ENCODE measurements at places on chromosomes 5 and 9.

- DNase-seq = no peak
These were observed 74.8 kb downstream of the ST8SIA4 start for GRCh38 chr5:100828071-100828897.

GRCh38 chr5:103263054-103263453 is 4.5 kb downstream of the MACIR start:
- DNase-seq = no peak

DNA sequence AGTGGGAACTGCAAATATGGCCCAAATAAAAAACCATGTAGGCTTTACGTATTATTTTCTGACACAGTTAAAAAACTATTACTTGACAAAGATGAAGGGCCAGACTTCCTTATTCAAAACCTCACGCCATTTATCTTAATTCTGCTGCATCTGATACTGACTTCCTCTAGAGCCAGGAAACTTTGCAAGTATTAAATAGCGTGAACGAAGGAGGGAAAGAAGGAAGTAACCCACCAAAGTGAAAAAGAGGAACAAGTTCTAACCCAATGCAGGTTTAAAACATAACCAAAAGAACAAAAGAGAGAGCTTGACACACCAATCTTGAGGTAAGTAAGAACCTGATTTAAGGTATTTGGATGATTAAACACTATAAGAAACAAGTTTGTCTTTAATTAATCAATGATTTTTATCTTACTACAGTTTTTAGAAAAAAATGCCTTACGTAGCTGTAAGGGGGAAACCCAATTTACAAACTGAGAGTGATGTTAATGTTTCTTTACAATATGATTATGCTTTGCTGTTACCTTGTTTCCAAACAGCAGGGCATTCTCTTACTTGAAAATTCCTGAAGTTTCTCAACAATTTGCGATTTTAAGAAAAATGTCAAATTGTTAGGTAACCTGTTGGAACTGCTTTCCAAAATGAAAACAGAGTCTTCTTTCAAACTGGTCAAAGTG is at the start of gene GAPT:
Gene GAPT (plus strand): TSS at position 220 of the 677 bp plus-strand sequence. CDS start 3,102 bp downstream, outside the sequence.
- DNase-seq = no peak

GRCh38 chr5:35651002-35651756 is 33.5 kb downstream of the SPEF2 start:
- no peak for DNase-seq

GRCh38 chr5:5221724-5222123 is 81.6 kb downstream of the ADAMTS16 start:
- no peak for DNase-seq

DNA sequence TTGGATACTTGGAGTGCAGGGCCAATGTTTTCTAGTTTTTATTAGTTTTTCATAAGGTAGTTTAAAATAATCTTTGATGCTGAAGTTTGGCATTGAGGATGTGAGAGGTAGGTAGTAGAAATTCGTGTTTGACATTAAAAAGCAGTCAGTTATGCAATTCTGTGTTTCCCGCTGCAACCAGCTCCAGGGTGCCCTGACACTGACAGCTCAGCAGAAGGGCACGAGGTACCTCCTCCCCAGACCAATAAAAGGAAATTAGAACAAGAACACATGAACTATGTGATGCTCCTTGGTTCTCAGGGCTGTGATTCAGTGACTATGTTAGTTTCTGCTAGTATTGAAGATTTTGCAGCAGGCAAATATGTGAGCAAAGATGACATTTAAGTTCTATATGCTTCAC is 40.2 kb downstream of the NSUN2 start:
- DNase-seq = no peak

GRCh38 chr9:3268223-3268622 is 257.6 kb downstream of the RFX3 start:
- DNase-seq = no peak

GRCh38 chr9:35599763-35600604 is 5.1 kb upstream of the TESK1 start:
- DNase-seq = no peak

All from upper lobe of right lung (tissue), 1 donor.